ENCODE measurements at places on chromosomes 4 and X.

DNA sequence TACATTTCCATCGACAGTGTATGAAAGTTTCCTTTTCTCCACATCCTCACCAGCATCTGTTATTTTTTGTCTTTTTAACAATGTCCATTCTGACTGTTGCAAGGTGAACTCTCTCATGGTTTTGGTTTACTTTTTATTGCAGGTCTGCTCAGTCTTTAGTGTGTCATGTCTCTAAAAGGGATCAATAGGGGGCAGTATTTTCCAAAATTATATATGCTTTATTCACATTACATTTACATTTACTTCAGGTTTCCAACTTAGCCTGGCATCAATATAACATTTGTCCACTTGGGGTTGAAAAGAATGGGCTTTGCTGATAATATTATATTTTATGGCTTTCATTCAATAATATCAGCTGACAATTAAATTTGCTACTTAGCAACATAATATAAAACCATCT is 265.0 kb upstream of the SLITRK2 start:
- no peak for DNase-seq

DNA sequence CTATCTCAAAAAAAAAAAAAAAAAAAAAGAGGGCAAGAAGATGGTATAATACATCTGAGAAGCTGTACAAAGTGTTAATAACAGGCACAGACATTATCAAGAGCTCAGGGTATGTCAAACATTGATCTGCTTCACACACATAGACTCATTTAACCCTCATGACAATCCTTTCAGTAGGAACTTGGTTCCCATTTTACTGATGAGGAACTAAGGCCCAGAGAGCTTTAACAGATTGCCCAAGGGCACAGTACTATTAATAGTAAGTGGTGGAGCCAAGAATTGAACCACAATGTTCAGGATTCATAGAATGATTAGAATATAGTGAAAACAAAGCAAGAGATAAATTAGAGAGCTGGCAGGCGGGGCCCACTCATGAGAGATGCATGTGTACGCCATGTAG is 154.4 kb downstream of the EFHC2 start:
- DNase-seq = no peak

DNA sequence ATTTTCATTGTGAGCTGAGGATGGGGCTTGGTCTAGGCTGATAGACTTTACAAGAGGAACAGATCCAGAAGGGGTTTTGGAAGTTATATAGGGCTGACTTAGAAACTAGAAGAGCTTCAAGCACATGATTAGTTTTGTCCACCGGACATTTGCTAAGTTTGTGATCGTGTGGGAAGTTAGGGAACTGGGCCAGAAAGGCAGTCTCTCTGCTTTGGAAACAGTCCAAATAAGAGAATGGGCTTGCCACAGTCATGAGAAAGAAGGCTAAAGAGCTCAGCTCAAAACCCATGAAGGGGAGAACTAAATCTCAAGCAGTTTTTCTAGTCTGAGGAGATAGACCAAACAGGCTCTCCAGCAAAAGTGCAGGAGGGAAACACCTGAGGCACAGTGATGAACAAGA is 67.8 kb downstream of the ZNF674 start:
- peak; percentile 8 for DNase-seq

- no peak for DNase-seq
These were observed 32.2 kb downstream of the PSAPL1 start for GRCh38 chr4:7402526-7402925.

DNA sequence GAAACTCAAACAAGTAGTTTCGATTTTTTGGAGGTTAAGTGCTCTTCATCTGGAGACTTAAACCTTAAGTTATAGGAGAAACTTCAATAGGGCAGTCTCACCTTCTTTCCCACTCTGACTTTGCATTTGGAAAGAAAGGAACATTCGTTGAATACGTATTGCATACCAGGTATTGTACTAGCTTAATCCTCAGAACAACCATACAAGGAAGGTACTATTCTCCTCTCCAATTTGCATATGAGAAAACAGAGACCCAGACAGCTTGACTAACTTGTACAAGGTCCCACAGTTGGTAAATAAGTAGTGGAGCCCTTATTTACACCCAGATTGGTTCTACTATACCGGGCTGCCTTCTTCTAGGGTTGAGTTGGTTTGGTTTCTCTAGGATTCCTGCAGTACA is 32.6 kb downstream of the AMOT start:
- no peak for DNase-seq

GRCh38 chrX:39384996-39385395 is 583.7 kb downstream of the MID1IP1 start:
- no peak for DNase-seq

DNA sequence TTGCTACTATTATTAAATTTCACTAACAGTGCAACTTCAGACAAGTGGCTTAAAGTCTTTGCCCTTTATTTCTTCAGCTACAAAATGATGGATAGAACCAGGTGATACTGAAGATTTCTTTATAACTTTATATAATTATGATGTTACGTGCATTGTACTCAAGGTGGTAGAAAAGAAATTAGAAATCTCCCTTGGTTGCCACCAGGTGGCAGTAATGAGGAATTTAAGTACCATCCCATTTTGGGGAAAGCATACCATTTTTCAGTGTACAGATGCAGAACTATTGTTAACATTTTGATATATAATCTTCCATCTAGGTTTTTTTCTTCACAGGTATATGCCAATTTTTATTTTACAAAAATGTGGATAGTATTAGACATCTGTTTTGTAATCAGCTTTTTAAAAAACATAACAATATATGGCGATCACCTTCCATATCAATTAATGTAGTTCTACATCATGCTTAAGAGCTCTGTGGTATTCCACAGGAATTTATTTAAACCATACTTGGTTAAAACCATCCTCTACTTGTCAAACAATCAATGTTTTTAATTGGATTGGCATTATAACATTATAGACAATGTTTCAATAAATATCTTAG is 37.7 kb upstream of the RAB33B start:
- peak; percentile 60 for DNase-seq

DNA sequence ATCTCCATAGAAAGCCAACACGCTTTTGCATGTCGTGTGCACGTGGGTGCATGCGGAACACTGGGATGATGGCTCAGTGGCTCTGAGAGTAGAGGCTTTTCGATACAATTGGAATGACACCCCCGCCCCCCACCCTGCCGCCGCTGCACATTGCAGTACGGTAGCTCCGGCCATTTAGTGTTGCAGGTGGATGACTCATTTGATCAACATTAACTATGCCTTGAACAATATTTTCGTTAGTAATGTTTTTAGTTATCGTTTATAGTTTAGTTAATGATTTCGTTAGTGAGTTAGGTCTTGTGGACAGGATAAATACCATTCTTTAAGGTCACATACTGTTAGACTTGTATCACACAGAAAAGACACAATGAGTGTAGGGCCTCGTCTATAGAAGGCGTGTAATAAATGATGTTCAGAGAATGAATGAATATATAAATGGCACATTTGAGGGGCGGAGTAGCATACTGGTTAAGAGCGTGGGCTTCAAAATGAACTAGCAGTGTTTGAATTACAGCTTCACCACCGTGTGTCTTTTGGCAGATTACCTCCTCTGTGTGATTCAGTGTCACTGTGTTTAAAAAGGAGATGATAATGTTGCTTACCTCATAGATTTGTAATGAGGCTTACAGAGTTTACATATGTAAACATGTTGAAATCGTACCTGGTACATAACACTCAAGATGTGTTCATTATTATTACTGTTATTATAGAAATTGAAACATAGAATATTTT is 67.2 kb upstream of the TENM3 start:
- no peak for DNase-seq

- peak; percentile 29 for DNase-seq
These were observed 24.4 kb upstream of the DYNLT3 start for GRCh38 chrX:37871626-37872302.

DNA sequence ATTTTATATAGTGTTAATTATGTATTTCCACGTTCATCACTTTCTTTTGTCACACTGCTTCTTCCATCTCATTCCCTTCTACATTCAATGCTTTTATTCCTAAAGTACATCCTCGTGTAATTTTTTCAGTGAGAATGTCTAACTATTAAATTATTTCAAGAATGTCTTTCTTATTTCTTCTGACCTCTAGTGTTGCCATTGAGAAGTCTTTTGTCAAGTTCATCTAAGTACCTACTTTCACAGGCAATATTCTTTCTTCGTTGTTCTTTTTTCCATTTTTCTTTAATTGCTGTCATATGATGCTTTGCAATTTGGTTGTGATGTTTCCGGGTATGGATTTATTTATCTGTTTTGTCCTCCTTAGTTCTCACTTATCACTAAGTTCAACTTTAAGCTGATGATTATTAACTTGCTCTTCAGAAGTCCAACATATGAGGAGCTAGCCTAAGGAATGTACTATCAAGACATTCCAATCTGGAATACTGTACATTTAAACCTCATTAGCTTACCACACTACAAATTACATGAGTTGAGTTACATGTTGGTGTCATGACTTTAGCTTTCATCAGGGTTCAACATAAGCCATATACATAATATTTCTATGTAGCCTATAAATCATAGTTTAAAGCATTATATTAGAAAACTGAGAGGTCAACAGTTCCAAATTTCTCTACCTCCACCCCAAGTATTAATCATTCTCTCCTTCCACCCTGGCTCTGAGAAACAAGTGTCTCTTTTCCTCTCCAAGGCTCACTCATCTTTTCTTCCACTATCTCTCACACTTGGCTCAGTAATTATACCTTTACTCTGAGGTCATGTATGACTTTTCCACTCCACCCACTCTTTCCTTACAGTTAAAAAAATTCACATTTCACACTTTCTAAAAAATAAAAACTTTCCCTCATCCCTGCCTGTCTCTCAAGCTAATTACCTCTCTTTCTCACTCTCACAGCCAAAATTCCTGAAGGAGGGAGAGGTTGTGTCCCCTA is 81.5 kb downstream of the COX18 start:
- DNase-seq = no peak

- no peak for DNase-seq
These were observed 606.0 kb downstream of the BCOR start for GRCh38 chrX:39491548-39492297.

GRCh38 chr4:25489253-25489797 is 112.3 kb downstream of the ANAPC4 start:
- DNase-seq = no peak

DNA sequence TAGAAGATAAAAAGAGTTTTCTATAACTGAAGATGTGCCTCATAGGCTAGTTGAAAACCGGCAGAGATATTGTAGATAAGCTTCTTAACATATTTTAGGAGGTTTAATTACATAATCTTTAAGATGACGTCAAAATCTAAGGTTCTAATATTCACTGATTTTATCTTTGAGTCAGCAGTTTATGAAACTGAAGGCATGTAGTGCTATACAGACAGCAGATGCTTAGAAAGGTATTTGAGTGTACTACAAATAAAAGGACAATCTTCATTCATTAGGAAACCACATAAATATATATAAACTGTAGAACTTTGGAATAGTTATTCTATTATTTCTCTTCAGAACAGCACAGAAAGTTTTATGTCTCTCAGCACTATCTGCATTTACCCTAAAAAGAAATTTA is 504.8 kb downstream of the IL15 start:
- no peak for DNase-seq

DNA sequence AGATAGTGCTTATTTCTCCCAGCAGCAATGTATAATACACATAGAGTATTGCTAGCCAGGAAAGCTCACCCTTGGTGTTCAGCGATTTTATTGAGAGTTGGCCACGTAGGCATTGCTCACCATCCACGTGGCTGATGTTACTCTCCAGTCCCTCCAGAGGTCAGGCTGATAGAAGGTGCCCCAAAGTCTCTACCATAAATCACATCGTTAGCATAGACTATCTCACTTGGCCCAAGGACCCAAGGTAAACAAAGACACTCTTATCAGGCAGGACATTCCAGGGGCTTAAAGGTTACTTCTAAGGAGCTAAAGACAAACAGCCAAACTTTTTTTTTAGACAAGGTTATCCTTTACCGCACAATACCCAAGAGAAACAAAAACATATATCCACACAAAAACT is 30.3 kb upstream of the RGN start:
- no peak for DNase-seq

DNA sequence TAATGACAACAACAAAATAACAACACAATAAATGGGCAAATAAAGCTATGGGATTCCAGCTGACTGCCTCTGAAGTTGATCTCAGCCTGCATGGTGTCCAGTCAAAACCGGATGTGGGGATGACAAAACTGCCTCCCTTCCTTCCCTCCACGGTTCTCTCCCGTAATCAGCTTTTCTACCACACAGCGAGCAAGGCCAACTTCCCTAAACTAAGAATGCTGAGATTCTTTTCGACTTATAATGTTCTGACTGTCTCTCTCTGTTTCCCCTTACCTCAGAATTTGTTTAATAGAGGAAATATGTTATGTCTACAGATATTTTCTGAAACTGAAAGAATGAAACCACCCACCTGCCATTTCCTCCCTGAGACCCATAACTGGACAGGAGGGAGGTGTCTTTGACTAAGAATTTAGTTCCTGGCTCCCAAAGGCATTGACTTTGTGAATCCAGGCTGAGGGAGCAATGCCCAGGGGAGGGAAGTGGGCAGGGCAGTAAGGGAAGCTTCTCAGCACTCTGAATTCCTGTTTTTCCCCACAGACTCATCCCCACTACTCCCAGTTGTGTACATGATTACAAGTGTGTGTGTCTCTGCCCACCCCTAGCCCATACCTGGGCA is 1.0 kb upstream of the TLR1 start:
- DNase-seq = peak; percentile 75

DNA sequence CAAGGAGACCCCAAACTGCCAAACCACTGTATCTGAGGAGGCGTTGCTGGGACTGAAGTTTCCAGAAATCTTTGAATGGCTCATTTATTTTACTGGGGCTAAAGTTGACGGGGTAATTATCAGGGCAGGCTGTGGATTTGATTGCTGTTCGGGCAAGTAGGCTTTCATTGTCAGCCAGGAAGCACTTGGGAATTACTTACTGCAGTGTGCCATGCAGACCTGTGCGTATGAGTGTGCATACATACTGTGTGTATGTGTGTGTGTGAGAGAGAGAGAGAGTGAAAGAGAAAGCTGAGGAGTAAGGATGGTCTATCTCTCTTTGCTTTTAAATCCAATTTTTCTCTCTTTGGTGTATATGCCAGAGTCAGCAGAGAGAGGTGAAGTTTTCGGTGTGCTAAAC is 122.7 kb downstream of the NPNT start:
- DNase-seq = no peak

DNA sequence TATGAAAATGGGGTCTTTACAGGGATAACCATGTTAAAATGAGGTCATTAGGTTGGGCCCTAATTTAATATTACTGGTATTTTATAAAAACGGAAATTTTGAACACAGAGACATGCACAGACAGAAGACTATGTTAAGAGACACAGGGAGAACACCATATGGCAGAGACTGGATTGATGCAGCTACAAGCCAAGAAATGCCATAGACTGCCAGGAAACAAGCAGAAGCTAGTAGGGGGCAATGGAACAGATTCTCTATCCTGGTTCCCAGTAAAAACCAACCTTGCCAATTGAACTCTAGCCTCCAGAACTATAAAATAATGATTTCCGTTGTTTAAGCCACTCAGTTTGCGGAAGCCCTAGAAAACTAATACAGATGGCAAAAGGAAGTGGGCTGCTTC is 6.6 kb upstream of the GUF1 start:
- no peak for DNase-seq

DNA sequence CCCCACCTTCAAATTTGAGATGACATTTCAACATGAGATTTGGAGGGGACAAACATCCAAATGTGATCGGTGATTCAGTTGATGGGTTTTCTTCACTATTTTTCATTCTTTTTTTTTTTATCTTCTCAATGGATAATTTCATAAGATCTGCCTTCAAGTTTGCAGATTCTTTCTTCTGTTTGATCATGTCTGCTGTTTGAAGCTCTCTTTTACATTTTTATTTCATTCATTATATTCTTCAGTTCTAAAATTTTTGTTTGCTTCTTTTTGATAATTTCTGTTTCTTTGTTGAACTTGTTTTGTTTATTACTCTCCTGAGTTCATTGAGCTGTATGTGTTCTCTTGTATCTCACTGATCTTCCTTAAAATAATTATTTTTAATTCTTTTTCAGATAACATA is 14.8 kb downstream of the APOOL start:
- DNase-seq = no peak
